Activated CD4-positive, alpha-beta memory T cell treated with anti-CD3 and anti-CD28 coated beads, Interleukin-2, amount 10 ng/mL, durations not matched to agents 7 days and 5 days (primary cell): ENCODE measurements at places on chromosomes 5 and 9. TPM values are rescaled to one million over a fixed set of nuclear protein-coding genes. Genes with fewer than 3 reads are reported as not detected.

GRCh38 chr5:67476531-67476930 is 279.9 kb upstream of the CD180 start:
- H3K4me1 ChIP-seq, result no peaks in the 10 kb centered on the region
- no peak overlapping the region for H3K27ac ChIP-seq
- no peak overlapping the region for H3K4me3 ChIP-seq
- peaks cover 5% of the 10 kb centered on the region for H3K27me3 ChIP-seq

DNA sequence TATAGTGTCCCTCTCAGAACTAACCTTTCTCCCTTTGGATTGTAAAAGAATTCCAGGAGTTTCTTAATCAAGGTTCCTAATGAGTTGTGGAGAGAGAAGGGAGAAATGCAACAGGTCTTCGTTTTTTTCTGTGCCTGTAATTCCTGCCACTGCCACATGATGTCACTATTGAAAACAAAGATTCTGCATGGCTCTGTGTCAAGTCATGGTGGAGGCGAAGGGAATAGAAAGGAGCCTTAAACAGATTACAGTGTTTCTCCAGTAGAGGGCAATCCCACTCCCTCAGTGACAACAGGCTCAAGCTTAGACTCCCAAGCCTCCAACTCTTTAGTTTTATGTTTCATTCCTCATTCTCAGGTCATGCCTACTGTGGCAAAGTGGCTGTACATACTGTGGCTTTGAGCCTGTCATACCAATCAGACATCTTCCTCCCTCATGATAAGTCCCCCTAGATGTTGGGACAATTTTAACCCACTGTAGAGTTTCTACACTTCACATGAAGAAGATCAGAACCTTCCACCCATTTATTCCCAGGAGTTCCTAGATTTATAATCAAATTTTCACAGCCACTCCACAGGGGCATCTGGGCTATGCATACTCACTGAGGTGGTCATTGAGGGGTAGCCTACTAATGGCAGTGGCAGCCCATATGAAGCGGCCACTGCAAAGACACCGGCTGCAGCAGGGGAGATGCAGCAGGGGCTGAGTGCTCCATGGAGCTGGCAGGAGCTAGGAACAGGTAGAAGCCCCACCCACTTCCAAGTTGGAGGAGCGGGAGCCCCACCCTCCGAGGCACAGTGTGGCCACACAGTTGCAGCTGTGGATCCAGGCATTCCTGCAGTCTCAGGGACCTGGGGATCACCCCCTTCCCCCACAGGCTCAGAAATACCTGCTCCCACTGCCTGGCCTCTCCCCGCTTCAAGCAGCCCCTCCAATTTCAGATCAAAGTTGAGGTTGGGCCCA is 97.4 kb upstream of the TRIM32 start:
- H3K27me3 ChIP-seq, result no peaks in the 10 kb centered on the region
- no peaks in the 10 kb centered on the region for H3K4me1 ChIP-seq
- DNase-seq, result peak; percentile 20
- no peak overlapping the region for H3K27ac ChIP-seq
- H3K4me3 ChIP-seq, result no peak overlapping the region

GRCh38 chr5:109692852-109693251 is 3.1 kb downstream of the MAN2A1 start:
- no peaks in the 10 kb centered on the region for H3K27me3 ChIP-seq
- H3K4me3 ChIP-seq, result no peak overlapping the region
- peaks cover 74% of the 10 kb centered on the region for H3K4me1 ChIP-seq
- H3K36me3 ChIP-seq, result peaks cover 24% of the 10 kb centered on the region
- H3K27ac ChIP-seq, result no peak overlapping the region

GRCh38 chr5:77168879-77169244 is 41.6 kb upstream of the PDE8B start:
- no peaks in the 10 kb centered on the region for H3K4me1 ChIP-seq
- H3K36me3 ChIP-seq, result no peaks in the 10 kb centered on the region
- no peak for DNase-seq

DNA sequence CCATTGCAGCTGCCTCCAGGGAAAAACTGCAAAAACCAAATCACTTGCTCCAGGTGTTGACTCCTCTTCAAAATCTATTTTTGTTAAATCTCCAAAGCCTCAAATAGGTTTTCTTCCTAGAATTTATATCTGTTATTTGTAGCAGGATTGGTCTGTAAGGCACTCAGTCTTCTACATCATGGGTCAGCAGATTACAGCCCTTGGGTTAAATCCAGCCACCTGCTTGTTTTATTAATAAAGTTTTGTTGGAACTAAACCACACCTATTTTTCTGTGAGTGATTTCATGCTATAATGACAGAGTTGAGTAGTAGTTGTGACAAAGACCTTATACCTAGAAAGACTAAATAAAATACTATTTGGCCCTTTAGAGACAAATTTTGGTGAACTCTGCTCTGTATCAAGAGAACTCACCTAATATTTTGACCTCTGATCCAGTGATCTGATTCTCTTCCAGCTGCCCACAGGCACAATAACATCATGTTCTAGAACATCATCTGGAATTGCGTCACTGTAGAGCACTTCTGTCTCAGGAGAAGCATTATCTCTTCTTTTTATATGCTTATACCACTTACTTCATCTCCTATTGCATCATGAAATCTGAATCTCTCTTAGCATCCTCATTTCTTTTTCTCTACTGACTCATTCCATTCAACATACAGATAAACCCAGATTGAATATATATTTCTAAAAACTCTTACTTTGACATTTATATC is 130.1 kb downstream of the RPS23 start:
- no peaks in the 10 kb centered on the region for H3K4me1 ChIP-seq
- no peak overlapping the region for H3K27ac ChIP-seq
- no peak for DNase-seq
- no peaks in the 10 kb centered on the region for H3K27me3 ChIP-seq

GRCh38 chr5:154526231-154527226 is 48.5 kb upstream of the HAND1 start:
- H3K27ac ChIP-seq, result no peak overlapping the region
- H3K4me1 ChIP-seq, result no peaks in the 10 kb centered on the region
- peaks cover 26% of the 10 kb centered on the region for H3K27me3 ChIP-seq
- no peak for DNase-seq
- no peaks in the 10 kb centered on the region for H3K36me3 ChIP-seq

GRCh38 chr9:76018235-76018634 is 127.8 kb downstream of the PCSK5 start:
- H3K4me1 ChIP-seq, result peaks cover 25% of the 10 kb centered on the region
- peaks cover 2% of the 10 kb centered on the region for H3K36me3 ChIP-seq
- H3K27me3 ChIP-seq, result no peaks in the 10 kb centered on the region
- no peak overlapping the region for H3K4me3 ChIP-seq
- no peak overlapping the region for H3K27ac ChIP-seq

DNA sequence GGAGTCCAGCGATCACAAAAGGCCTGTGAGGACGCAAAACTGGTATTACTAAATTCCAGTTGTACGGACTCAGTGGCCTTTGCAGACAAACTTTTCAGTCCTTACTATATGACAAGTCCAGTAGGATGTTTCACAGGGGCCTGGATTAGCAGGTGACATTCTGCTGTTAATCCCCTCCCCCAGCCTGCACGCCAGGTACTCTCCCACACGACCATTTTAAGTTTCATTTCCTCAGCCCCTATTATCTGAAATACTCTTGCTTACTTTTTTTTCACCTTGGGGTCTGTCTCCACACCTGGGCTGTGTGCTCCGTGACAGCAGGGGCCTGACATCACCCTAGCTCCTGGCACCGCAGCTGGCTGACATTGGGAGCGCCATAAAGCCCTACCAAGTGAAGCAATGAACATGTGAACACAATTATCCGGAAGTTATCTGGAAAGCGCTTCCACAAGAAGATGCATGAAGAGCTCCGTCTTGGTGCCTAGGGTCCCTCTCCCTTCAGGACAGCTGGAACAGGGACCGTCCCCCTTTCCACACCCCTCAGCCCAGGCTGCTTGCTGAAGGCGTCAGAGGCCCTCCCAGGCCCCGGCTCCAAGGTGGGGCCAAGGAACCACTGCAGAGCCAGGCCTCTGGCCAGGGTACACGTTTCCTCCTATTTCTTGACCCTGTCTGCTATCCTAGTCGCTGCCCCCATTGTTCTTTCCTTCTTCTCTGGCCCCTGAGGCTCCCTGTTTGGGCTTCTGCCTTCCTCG is 39.7 kb upstream of the ZNF622 start:
- H3K27ac ChIP-seq, result no peak overlapping the region
- H3K4me1 ChIP-seq, result no peaks in the 10 kb centered on the region
- DNase-seq, result no peak

DNA sequence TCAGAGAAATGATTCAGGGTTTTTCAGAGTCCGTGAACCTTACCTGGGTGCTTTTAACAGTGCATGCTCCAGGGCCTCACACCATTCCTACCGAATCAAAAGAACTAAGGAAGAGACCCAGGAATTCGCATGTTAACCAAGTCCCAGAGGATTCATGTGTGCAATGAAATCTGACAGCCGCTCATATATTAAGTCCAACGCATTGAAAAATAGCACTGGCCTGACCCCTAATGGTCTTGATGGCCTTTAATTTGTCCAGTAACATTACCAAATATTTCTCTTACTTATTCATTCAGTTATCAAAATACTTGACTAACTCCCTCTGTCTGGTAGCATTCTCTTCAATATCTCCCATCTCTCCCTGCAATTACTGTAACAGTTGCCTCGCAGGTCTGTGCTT is 55.0 kb upstream of the MARCHF11 start:
- no peaks in the 10 kb centered on the region for H3K27me3 ChIP-seq
- H3K4me1 ChIP-seq, result no peaks in the 10 kb centered on the region
- no peaks in the 10 kb centered on the region for H3K36me3 ChIP-seq
- no peak for DNase-seq
- no peak overlapping the region for H3K4me3 ChIP-seq

- H3K27me3 ChIP-seq, result no peaks in the 10 kb centered on the region
- H3K4me1 ChIP-seq, result no peaks in the 10 kb centered on the region
- H3K27ac ChIP-seq, result no peak overlapping the region
- no peak overlapping the region for H3K4me3 ChIP-seq
- DNase-seq, result no peak
These were observed 211.9 kb upstream of the CDH6 start for GRCh38 chr5:30981576-30981975.

DNA sequence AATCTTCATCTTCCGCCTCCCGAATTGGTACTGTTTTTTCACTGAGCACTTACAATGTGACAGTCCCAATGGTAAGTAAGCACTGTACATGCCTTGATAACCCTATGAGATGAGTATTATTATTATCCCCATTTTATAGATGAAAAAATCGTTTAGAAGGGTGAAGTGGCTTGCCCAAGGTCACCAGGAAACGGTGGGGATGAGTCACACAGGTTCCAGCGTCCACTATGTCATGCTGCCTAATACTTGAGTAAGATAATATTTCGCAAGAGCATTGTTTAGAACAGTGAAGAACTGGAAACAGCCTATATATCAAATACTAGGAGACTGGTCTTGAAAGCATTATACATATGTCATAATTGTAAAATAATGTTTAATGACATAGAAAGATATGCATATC is 12.9 kb downstream of the HAND1 start:
- H3K27me3 ChIP-seq, result peaks cover 10% of the 10 kb centered on the region
- peaks cover 5% of the 10 kb centered on the region for H3K36me3 ChIP-seq
- no peak overlapping the region for H3K4me3 ChIP-seq
- no peak overlapping the region for H3K27ac ChIP-seq

- no peak for DNase-seq
- H3K27me3 ChIP-seq, result no peaks in the 10 kb centered on the region
- H3K36me3 ChIP-seq, result peaks cover 8% of the 10 kb centered on the region
- H3K4me1 ChIP-seq, result peaks cover 22% of the 10 kb centered on the region
These were observed 3.5 kb upstream of the RNF145 start for GRCh38 chr5:159212657-159213462.

- H3K27ac ChIP-seq, result no peak overlapping the region
- H3K36me3 ChIP-seq, result no peaks in the 10 kb centered on the region
- H3K4me1 ChIP-seq, result peaks cover 20% of the 10 kb centered on the region
- H3K4me3 ChIP-seq, result no peak overlapping the region
- peaks cover 6% of the 10 kb centered on the region for H3K27me3 ChIP-seq
These were observed 100.4 kb downstream of the PDE4D start for GRCh38 chr5:59792983-59793585.

DNA sequence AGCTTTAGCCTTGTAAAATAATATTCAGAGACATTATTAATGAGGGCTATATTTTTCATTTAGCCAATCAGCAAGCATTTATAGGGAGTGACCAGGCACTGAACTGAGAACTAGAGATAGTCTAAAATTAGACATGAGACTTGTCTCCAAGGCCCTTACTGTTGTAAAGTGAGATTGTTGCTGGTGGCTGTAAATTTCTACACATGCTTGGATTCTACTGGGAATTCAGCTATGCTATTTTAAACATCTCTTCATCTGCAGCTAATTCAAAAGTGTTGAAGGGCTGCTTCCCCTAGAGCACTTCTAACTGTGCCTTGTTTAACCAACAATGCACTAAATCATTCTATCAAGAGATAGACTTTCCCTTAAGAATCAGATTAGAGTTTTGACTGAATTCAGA is 67.4 kb downstream of the CHSY3 start:
- H3K36me3 ChIP-seq, result no peaks in the 10 kb centered on the region
- H3K4me1 ChIP-seq, result no peaks in the 10 kb centered on the region
- no peak overlapping the region for H3K4me3 ChIP-seq
- H3K27me3 ChIP-seq, result no peaks in the 10 kb centered on the region

- peak; percentile 63 for DNase-seq
- H3K27ac ChIP-seq, result peak within 1 kb of the TSS; percentile 68
- H3K4me1 ChIP-seq, result peaks cover 21% of the 10 kb centered on the region
- peaks cover 2% of the 10 kb centered on the region for H3K36me3 ChIP-seq
These were observed at the start of gene PNPLA7 for GRCh38 chr9:137550231-137550621. PNPLA7 (minus strand) TSS chr9:137550402; CDS start chr9:137550197, 205 bp downstream.

DNA sequence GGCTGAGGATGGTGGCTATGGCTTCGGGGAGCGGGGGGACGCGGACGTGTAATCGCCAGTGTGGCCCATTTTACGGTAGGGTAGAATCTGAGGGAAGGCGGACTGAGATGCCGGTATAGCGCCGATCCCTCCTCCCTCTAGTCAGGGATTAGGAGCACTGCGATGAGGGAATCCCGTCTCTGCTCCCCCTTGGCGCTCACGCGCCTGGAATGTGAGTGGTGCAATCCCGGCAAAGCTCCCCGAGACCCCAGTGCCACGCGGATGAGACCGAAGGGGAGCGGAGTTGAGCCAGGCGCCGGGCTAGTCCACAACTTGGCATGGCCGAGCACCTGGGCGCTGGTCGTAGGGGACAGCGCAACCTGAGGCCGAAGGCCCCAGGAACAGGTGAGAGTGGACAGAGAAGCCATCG is 2.2 kb downstream of the NPR3 start:
- peaks cover 79% of the 10 kb centered on the region for H3K27me3 ChIP-seq
- H3K4me1 ChIP-seq, result peaks cover 26% of the 10 kb centered on the region
- H3K27ac ChIP-seq, result no peak overlapping the region
- no peak overlapping the region for H3K4me3 ChIP-seq
- peaks cover 6% of the 10 kb centered on the region for H3K36me3 ChIP-seq

The EIF4EBP3 gene
- 8.0 TPM for total RNA-seq

The FAM169A gene
- total RNA-seq, result 4.6 TPM

The TBC1D2 gene
- total RNA-seq, result 11.9 TPM

The PCDHB16 gene
- total RNA-seq, result not detected
